Activated CD8-positive, alpha-beta memory T cell treated with anti-CD3 and anti-CD28 coated beads, Interleukin-2, amount 50 U/mL, for 48 hours (primary cell): ENCODE measurements at places on chromosomes 3 and 15.
A peak's percentile ranks its signal among the peaks of the same experiment; 100 is the strongest.

GRCh38 chr3:32469151-32469874 lies 33.3 kb downstream of the CMTM6 start:
- no peak for DNase-seq

DNA sequence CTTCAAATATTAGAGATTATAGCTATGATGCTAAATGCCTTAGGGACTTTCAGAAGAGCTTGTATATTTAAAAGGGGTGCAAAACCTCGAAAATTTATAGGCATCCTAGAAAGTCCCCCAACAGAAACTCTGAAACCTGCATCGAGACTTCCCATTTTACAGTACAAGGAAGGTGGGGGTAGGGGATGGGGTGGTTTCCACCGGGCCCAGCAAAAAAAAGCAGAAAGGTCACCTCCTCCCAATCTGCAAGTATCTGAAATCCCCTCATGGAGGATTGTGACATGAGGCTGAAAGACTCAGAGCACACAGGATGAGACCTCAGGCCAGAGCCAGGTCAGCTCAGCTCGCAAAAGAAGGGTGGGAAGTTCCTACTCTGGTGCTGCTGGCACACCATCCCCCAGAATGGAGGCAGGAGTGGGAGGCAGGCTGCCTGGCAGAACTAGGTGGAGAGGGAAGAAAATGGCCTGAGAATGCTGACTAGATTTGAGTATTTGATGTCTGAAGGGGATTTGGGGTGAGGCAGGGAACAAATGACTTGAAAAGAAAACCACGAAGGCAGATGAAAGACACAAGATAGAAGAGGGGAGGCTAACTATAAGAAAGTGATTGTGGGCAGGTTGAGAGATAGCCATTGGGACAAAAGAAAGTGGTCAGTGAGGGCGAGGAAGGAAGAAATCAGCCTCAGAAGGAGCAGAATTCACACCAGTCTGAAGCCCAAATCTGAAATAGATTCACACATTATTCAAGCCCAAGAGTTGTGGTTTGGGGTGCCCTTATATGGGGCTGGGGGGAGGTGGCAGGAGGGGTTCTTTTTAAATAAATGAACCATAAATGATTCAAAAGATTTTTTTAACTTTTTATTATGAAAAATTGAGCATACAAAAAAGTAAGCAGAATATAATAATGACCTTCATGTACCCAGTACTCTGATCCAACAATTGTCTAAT lies 22.5 kb upstream of the TSC22D2 start:
- peak; percentile 62 for DNase-seq

- DNase-seq, result no peak
Measured at GRCh38 chr15:40906991-40907802, 12.9 kb downstream of the VPS18 start.

- no peak for DNase-seq
Measured at GRCh38 chr3:126852511-126852910, 130.4 kb upstream of the PLXNA1 start.

DNA sequence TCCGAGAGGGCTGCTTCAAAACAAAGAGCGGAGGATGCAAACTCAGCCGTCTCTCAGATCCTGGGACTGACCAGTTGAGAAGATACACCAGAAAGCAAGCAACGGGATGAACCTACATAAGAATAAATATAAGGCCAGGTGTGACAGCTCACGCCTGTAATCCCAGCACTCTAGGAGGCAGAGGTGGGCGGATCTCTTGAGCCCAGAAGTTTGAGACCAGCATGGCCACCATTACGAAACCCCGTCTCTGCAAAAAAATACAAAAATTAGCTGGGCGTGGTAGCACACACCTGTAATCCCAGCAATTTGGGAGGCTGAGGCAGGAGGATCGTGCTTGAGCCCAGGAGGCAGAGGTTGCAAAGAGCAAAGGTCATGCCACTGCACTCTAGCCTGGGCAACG lies 31.7 kb downstream of the RBPMS2 start:
- no peak for DNase-seq
